CD4-positive, alpha-beta T cell (primary cell): ENCODE measurements at places on chromosomes 3 and 15.
A peak's percentile ranks its signal among the peaks of the same experiment; 100 is the strongest.

DNA sequence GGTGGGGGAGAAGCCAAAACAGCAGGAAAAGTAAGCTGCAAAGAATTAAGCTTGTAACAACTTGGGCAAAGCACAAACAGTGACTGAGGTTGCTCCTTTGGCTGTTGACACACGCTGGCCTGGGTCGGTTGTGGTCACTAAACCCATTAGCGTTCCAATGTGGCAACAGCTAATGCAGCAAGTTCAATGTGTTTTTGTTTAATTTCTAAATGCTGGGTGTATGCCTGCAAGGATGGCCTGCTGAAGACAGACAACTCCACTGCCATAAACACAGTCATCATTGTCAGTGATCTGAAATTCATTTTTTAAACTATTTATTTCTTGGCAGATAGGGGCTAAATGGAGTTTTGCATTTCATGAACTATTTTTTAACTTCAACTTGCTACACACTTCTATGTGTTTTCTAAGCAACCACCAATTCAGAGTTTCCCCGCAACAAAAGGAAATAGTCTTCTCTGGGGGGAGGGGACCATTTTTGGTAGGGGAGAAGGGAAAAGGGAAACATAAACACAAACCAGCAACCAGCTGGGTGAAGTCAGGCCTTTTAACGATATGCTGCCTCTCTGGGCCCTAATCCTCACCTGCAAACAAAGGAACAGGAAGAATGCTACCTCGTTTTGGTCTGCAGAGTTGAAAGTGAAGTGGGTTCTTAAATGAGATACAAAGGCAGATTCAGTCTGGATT, 34.8 kb upstream of the WNT5A start:
- DNase-seq, result no peak

- no peak for DNase-seq
These were observed 24.5 kb downstream of the MAP2K1 start for GRCh38 chr15:66411190-66411589.

- DNase-seq, result no peak
These were observed 16.5 kb downstream of the ARNT2 start for GRCh38 chr15:80420658-80421057.

DNA sequence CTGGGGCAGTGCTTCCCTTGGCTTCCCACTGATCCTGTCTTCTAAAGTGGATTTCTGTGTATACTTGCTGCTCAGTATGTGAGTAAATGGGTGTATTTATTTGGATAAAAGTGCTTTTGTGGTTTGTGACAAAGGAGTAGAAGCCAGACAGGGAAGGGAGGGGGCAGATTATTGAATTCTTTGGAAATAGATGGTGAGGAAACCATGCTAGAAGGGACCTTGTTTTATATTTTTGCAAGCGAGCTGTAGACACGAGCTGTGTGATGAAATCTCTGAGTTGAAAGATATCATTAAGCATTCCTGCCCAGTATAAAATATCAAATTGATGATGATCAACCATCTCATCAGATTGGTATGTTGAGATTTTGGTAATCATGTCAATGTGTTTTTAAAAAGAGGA, 68.9 kb downstream of the DUT start:
- no peak for DNase-seq

- DNase-seq, result no peak
These were observed 47.2 kb downstream of the CCDC33 start for GRCh38 chr15:74283368-74283767.

GRCh38 chr15:94412979-94413746, 181.8 kb downstream of the MCTP2 start:
- DNase-seq, result peak; percentile 21

- DNase-seq, result peak; percentile 52
These were observed 1.4 kb downstream of the PLEKHO2 start for GRCh38 chr15:64842986-64843561.

GRCh38 chr15:50353251-50353974, 1.6 kb downstream of the GABPB1 start:
- peak; percentile 17 for DNase-seq

DNA sequence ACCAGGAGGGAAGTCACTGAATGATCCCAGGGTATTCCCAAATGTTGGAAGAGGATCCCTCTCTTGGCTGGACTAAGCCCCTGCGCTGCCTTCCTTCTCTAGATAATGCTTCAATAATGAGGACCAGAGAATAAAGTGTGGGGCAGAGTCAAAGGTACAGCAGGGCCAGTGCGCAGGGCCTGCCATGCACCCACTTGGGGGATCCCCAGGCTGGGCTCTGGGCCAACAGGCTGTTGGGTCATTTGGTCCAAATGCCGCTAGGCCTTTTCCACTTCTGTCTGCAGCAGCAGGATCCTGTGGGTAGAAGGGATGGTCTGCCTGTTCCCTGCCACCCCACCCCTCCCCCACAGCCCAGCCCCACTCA, 5.7 kb upstream of the CLK3 start:
- DNase-seq, result no peak

- DNase-seq, result no peak
These were observed 558 bp downstream of the DTWD1 start for GRCh38 chr15:49621401-49621811.
